ENCODE measurements at places on chromosomes 12 and 14.

DNA sequence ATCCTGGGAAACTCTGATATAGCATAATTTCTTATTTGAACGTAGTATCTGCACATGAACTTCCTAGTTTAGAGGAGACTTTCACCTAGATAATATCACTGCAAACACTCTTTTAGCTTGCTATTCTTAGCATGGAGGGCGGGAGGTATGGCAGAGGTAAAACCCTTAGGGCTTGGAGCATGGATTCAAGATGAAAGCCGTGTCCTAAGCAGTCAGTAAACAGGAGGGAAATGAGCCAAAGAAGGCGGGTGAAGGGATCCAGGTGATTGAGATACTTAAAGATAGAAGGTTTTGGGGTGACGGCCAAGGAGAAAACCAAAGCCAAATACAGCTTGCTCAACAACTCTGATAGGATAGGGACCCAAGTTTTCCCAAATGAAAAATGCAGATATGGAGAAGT, 107.1 kb upstream of the BCAT1 start:
- no peak for DNase-seq

- DNase-seq: peak; percentile 77
Measured at GRCh38 chr14:23057757-23058653, 685 bp upstream of the CDH24 start.

- DNase-seq: no peak
Measured at GRCh38 chr14:72155379-72155993, 223.3 kb downstream of the RGS6 start.

- DNase-seq: no peak
Measured at GRCh38 chr14:104573930-104574329, 5.6 kb upstream of the C14orf180 start.

DNA sequence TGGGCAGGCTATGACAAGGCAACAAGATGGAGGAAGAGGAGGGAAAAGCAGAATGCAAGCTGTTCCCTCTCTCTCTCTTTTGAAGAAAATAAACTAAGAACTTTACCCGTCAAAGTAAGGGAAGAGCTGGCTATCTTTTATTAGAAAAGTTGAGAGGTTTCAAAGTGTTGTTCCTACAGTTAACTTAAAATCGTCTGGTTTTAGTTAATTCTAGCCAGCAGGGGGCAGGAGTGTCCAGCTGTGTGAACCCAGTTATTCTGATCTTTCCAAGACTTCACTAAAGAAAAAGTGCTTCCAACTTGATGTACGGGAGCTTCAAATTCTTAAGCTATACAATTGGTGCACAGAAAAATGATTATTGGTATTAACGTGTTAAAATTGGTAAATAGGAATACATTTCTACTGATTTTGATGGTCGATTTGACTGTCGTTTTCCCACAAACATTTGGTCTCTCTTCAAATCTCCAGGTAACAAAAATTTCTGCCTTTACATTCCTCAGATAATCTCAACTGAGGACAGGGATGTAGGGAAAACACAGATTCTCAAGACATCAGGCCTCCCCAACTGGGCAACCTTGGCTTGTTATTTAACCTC, 28.4 kb upstream of the MON2 start:
- peak; percentile 36 for DNase-seq

DNA sequence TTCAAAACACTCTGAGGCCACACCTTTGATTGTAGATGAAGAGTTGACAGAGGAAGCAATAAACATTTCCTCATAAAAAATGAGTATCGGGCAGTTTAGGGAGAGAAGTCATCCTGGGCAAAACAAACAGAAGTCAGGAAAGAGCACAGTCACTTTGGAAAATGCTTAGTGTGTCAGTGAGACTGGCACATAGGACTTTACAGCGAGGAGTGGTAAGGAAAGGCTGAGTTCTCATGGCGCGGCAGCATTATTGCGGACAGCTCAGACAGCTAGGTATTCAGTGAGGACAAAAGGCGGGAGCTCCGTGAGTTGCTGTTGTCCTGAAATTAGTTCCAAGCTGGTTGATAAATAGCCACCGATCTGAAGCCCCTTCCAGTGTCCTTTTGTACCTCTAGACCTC, 229.9 kb downstream of the SNAPC1 start:
- DNase-seq: no peak

DNA sequence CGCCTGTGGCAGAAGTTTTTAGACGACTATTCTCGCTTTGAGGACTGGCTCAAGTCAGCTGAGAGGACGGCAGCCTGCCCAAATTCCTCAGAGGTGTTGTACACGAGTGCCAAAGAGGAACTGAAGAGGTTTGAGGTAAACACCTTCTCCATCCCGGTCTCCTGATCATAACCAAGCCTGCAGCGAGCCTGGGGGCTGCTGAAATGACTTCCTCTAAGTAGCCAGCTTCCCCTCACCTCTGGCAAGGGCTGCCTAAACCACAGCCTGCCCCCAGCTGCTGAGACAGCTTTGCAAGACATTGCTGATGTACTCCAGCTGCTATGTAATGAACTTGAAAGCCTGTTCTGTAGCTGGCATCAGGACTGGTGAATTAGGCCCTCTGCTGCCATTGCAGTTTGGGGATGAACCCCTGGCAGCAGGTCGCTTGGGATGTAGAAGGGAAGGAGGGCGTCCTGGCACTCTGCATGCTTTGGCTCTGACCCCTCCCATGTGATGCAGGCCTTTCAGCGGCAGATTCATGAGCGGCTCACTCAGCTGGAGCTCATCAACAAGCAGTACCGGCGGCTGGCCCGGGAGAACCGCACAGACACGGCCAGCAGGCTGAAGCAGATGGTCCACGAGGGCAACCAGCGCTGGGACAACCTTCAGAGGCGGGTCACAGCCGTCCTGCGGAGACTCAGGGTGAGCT, 84.6 kb downstream of the ESR2 start:
- DNase-seq: no peak

- DNase-seq: peak; percentile 3
Measured at GRCh38 chr12:31832740-31833729, 104.2 kb upstream of the AMN1 start.

Measured in stimulated activated CD4-positive, alpha-beta T cell treated with anti-CD3 and anti-CD28 coated beads, Interleukin-2, amount 100 ng/mL, for 4 hours (primary cell).